ENCODE measurements at places on chromosomes 7 and 10.

- no peak for DNase-seq
Measured at GRCh38 chr10:100339236-100339635, 7.8 kb upstream of the SCD start.

- no peak for DNase-seq
Measured at GRCh38 chr7:9945857-9946256, 1027.8 kb upstream of the PHF14 start.

DNA sequence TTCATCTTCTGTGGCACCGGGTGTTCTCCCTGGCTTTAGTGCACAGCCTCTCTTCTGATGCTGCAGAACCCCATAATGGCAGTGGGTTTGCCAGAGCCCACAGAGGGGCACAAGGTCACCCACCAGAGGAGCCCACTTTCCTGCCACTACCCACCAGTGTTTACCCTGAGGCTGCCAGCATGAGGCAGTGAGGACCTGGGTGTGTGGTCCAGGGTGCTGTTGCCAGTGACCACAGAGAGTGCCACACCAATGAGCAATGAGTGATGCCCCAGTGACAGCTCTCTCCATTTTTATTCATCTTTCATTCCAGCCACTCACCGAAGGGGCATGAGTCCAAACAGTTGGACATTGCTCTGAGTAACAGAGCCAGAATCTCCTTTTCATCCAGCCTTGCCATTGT, 34.8 kb downstream of the MTURN start:
- no peak for DNase-seq

DNA sequence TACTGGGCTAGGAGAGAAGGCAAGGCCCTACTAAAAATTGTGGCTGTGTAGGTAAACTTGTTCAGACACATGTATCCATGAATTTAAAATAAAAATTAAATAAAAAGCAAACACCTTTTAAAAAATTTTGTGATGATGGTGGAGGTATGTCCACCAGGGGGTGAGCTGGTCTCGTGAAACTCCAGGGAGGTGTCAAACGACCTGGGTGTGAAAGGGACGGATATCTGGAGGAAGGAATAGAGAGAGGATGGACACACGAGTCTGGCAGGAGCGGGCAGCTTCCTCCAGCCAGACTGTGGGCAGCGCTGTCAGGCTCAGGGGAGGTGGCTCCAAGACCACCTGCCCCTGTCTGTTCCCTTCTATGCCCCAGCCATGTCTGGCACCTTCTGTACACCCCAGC, 34.8 kb upstream of the DMBT1 start:
- DNase-seq, result no peak

GRCh38 chr7:46611508-46611907, 690.4 kb upstream of the IGFBP3 start:
- DNase-seq, result no peak

- no peak for DNase-seq
Measured at GRCh38 chr7:18974803-18975202, 142.6 kb downstream of the TWIST1 start.

DNA sequence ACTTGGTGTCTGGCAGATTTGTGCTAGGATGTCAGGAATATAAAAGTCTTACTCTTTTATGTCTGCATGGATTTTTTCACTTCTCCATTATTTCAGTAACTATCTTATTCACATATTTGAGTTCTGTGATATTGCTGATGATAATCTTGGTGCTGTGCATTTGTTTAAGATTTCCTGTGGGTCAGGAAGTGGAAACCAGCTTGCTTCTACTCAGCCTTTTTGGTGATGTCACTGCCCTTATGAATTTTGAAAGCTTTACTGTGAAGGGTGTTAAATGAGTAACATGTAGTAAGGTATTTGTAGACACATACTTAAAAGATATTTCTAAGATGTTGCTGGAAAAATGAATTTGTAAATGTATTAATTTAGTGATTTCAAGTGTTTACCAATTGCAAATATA, 69.5 kb upstream of the VOPP1 start:
- no peak for DNase-seq

DNA sequence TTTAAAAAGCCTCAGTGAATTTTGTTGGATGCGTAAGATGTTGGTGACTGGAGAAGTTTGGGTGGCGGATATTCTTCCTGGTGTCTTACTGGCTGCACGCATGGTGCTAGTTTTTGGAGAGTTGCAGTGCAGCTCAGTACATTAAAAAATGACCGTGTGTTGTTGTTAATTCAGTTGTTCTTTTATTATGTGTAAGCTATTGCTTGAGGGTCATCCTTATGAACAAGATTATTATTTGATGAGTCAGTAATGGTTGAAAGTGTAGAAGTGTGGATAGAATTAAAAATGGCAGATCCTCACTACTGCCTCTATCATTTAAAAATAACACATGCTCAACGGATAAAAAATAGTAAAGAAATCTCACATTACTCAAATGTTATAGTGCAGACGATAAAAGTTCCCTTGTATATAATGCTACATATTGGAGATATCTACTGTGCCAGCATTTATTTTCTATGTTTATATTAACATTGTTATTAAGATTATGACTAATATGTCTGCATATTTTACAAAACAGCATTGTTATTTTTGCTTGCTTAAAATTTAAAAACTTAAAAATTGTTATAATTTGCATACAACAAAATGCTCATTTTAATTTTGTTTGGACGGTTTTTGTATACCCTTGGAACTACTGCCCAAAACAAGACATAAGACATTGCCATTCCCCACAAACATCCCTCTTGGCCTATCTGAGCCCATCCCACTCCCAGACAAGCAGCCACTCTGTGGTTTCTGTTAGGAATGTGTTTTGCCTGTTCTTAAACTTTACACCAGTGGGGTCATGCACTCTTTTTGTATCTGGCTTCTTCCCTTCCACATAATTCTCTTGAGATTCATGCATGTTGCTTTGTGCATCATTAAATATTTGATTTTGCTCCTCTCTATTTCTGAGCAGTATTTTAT, 142.0 kb downstream of the DOCK1 start:
- DNase-seq, result no peak

- DNase-seq, result peak; percentile 45
Measured at GRCh38 chr10:17742918-17743317, 9.1 kb upstream of the TMEM236 start.
